Dermis microvascular lymphatic vessel endothelial cell (primary cell): ENCODE measurements at places on chromosomes 16 and 17. TPM values are rescaled to one million over a fixed set of nuclear protein-coding genes. Genes with fewer than 3 reads are reported as not detected.

ITGB3 gene
- 149 and 223 TPM in 2 replicates for total RNA-seq

SMARCD2 gene
- 59.7 and 62.8 TPM in 2 replicates for total RNA-seq

CCL4L2 gene
- total RNA-seq, result not detected in 2 replicates

ARSG gene
- 1.5 and 3.4 TPM in 2 replicates for total RNA-seq

C17orf78 gene
- total RNA-seq, result not detected in 2 replicates

DNA sequence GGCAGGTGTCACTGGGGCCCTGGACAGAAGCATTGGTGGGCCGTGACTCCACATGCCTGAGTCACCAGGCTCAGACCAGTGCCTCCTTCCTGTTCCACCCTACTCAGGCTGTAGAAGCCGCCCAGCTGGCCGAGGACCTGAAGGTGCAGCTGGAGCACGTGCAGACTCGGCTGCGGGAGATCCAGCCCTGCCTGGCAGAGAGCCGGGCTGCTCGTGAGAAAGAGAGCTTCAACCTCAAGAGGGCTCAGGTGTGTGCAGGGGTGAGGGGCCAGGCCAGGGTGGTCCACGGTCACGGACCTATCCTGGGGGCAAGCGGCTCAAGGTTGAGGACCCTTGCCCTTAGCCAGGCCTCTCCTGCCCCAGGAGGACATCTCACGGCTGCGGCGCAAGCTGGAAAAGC is 9.6 kb downstream of the RNF40 start:
- peak; percentile 53 for DNase-seq

DNA sequence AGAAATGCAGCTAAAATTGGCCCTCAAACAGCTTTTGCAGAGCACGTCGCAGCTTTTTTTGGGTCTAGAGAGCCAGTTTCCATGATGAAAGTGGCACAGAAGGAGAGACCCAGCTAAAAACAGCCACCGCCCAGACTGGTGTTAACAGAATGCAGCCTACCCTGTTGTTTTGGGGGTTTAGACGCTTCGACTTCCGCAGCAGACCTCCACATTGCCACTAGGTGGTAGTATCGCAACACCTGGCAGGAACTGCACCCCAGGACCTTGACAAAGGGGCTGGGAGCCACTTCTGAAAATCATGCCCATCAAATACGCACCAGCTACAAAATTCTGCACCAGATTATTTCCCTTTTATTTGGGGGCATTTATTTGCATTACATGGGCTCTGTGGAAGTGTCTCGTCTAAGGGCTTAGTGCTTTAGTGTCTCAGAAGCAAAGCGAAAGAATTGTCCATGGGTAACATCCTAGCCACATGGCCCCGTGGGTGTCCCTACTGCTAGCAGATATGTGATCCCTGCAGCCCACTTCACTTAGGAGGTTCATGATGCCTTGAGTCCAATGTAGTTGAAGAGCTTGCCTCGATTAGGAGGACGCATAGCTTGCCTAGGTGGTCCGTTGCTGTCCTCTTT is 167.1 kb downstream of the HAPSTR1 start:
- DNase-seq, result no peak

DNA sequence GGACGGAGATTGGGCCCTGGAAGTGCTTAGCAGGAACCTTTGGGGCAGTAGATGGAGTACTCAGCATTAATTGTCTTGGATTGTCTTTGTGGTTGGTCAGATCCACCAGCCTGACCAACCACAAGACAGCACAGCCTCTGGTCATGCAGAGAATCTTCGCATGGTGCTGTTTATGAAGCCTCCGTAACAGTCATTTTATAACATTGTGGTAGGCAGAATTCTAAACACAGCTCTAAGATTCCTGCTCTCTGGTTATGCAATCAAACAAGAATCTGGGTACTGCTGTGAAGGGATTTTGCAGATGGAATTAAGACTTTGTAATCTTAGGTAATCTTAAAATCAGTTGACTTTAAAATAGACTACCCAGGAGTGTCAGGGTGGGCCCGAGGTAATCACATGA is 312.2 kb upstream of the GOT2 start:
- no peak for DNase-seq

GRCh38 chr17:67164302-67164701 is 80.7 kb downstream of the HELZ start:
- no peak for DNase-seq

DNA sequence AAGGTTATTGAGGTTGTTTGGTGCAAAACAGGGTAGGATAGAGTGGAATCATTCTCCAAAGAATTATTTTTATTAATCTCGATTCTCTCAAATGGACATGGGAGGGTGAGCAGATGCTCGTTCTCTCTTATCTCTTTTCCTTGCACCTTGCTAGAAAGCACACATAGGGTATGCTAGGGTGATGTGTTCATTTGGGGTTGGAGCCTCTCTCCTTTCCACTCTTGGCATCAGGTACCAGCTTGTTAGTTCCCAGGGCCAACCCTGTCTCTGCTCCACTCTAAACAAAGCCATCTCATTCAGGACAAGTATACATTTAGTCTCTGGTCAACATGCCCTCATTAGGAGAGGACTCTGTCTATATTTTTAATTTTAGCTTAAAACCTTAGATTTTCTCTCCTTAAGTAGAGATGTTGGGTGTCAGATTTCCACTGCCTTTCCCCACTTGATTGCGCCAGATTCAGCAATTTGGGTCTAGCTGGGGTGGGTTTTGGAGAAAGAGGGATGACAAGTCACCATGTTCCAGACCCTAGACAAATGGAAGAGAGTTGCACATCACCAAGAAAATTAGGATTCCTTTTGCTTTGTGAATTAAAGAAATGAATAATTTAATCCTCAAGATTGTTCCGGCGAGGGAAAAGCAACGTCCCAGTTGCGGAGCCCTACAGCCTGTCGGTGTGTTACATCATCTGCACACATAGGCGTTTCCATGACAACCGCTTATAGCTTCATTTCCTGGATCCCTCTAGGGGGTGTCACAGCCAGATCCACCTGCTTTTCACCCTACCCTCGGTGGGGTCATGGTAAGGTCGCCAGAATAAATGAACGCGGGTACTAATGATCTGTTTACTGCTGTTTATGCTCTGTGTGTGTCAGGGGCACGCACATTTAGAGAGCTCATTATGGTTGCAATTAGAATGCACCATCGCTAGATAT is 41.6 kb downstream of the SNX11 start:
- peak; percentile 21 for DNase-seq

GRCh38 chr16:86211800-86212199 is 298.5 kb upstream of the FOXF1 start:
- no peak for DNase-seq

GRCh38 chr17:74361230-74362068 is at the start of gene BTBD17:
TSS of gene BTBD17 (minus strand) at chr17:74361868. CDS start at chr17:74361819, 49 bp downstream.
- DNase-seq, result peak; percentile 54

- DNase-seq, result peak; percentile 31
Measured at GRCh38 chr17:55005520-55005919, 37.0 kb downstream of the STXBP4 start.
